ENCODE measurements at places on chromosomes 2 and 18.

- DNase-seq = no peak
Observed at GRCh38 chr2:45418532-45418931, 192.5 kb downstream of the SRBD1 start.

DNA sequence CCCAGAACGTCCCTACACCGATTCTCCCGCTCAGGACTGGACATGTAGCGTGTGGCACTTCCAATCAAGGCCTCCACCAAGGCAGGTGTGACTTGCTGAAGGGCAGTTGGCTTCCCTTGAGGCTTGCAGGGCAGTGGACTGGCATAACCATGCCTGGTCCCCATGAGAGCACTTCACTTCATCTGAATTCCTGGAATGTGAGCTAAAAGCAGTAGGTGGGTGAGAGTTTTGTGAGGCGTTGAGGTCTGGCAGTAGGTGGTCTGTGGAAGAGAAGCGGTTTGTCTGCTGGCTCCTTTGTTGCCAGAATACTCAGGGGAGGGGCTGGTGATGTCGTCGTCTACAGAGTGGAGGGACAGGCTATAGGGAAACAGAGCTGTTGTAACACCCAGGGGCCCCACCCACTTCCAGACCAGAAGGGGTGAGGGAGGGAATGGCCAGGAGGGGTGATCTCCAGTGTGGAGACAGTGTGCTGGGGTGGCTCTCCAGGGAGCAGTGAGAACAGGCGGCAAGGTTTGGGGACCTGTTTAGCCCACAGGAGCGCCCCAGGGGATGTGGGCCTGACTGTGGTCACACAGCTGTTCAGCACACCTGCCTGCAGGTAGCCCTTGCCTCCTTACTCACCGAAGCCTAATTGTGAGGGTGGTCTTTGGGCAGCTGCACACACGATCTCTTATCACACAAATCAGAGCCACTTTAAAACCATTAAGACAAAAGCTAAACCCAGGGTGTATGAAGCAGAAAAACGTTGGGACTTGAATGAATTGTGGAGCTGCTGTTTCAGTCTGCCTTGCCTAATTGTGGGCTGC lies 21.5 kb upstream of the ALKAL2 start:
- no peak for DNase-seq

DNA sequence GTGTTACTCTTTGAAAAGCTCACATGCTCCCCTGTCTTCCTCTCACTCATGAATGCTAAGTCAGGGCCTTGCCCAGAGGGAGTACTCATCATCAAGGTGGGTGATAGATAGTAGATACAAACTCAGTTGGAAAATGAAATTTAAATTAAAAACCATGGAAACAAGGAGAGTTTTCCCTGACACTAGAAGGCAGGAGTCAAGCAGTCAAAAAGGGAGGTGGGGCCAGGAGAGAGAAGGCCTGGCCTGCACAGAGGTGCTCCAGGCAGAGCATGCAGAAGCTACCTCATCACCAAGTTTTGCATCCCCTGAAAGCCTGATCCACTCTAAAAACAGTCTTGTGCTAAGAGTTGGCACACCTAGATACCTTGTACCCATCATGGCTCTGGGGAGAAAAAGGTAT lies 143.7 kb downstream of the MYO5B start:
- DNase-seq = no peak

- DNase-seq = no peak
Observed at GRCh38 chr18:5155218-5155906, 41.7 kb downstream of the AKAIN1 start.

- DNase-seq = no peak
Observed at GRCh38 chr2:43751476-43751990, 22.3 kb upstream of the DYNC2LI1 start.

DNA sequence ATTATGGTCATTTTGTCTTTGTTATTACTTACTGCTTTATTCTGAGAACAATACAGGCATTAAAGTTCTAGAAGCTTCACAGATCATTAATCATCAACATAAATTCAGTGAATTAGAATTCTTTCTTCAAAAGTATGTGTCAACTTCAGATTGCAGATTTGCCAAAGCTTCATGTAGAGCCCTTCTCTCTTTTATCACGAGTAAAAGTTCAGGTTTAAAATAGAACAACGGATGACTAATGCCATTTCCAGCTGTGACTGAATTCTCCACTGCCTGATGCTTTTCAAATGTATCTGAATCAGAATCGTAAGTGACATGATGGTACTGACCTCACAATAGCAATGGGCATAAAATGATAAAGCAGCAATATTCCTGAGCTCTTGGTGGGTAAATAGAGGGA lies 116.0 kb downstream of the ABCA12 start:
- DNase-seq = no peak

GRCh38 chr2:68367953-68368653 lies 3.0 kb downstream of the PLEK start:
- DNase-seq = no peak

- no peak for DNase-seq
Observed at GRCh38 chr18:78492813-78493371, 486.7 kb upstream of the SALL3 start.

- no peak for DNase-seq
Observed at GRCh38 chr2:223042704-223043118, 9.3 kb upstream of the KCNE4 start.

- DNase-seq = no peak
Observed at GRCh38 chr2:109260886-109261700, 132.1 kb downstream of the SH3RF3 start.

- peak; percentile 44 for DNase-seq
Observed at GRCh38 chr2:53422979-53423378, 344.6 kb upstream of the CHAC2 start.

DNA sequence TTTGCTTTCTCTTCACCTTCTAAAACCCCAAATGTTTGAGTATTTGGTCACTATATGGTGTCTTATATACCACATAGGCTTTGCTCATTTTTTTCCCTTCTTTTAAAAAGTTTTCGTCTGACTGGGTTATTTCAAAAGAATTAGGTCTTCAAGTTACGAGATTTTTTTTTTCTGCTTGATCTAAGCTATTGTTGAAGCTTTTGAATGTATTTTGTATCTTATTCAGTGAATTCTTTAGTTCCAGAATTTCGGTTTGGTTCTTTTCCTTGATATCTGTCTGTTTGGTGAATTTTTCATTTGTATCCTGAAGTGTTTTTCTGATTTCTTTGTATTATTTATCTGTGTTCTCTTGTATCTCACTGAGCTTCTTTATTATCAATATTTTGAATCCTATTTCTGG lies 93.5 kb downstream of the ARL6IP6 start:
- DNase-seq = no peak

DNA sequence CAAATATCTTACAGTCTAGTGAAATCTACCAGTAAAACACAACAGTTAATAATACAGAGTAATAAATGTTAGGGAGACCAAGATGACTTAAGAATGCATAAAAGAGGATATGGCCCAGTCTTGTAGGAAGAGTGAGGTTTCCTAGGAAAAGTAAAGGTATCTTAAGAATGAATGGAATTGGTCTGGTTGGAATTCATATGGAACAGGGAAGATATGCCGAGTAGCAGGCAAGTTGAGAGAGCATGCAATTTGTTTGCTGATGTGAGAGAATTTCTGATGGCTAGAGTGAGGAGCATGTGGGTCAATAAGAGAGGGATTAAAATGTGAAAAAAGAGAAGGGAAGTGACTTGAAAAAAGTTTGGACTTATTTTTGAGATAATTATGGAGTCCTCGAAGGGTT lies 512.9 kb upstream of the ZEB2 start:
- DNase-seq = no peak

- DNase-seq = no peak
Observed at GRCh38 chr2:64213532-64214275, 69.5 kb upstream of the PELI1 start.

DNA sequence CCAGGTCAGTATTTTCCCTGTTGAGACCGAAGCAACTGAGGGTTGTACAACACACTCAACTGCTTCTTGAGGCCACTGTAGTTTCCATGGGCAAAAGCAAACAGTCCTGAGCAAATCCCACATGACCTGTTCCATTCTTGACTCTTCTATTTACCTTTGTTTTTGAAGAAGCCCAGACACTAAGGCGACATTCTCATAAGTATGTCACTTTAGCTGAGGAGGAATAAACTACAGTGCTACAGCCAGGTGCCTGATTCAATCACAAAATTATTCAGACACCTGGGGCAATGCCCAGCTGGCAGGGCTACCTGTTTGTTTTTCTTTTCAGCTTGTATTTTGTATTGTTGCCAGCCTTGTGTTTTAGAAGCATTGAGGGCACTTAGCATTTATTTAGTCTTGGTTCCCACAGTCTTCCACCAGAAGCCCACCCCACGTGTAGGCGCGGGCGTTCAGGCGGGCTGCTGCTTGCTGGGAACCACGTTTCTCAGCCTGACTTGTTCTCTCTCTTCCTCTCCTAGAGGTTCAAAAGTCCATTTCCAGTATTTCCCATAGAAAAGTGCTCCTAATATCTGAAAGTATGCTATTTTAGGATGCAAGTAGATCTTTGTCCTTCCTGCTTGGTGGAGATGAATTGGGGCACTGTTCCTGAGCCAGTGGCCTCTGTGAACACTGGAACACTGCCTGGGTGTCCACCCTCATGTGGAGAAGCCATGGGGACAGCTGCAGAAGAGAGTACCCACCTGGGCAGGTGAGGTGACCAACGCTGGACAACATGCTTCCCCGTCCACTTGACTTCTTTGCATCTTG lies 99.0 kb upstream of the COPS8 start:
- DNase-seq = no peak

DNA sequence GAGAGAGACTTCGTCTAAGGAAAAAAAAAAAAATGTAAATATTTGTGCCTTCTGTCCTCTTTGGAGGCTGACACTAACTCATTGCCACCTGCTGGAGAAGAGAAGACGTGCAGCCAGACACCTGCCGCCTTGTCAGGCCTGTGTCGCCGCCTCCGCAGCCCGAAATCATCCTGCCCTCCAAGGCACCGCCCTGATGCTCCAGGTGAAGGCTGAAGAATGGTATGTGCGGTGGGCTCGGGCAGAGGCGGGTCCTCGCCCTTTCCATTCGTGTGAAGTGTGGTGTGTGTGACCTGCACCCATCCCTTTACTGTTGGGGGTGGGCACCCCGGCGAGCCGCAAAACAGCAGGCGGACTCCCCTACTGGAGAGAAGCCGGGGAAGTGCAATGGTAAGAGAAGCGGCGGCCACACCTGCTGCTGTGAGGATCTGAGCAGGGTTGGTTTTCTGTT lies 60.4 kb downstream of the FAM161A start:
- DNase-seq = peak; percentile 68

DNA sequence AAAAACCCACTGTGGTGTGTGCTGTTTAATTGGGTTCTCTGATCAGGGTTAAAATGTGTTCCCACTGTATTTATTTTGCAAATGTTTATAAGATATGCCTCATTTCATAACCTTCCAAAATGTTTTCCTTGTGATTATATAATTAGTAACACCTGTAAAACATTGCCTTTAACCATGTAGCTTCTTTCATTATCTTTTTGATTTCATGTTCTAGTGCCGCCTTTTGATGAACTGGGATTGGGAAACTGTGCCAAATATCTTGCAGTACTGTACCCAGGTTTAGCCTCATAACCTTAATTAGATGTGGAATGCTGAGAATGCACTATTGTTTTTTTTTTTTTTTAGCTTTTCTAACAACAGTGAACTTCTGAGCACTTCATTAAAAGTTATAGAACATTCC lies 96.9 kb downstream of the TANC1 start:
- DNase-seq = no peak

Measured in HCT116 (cell line).